ENCODE measurements at places on chromosomes 16 and 17.

- no peak for DNase-seq
These were observed 56.4 kb downstream of the TBC1D16 start for GRCh38 chr17:79979221-79979741.

DNA sequence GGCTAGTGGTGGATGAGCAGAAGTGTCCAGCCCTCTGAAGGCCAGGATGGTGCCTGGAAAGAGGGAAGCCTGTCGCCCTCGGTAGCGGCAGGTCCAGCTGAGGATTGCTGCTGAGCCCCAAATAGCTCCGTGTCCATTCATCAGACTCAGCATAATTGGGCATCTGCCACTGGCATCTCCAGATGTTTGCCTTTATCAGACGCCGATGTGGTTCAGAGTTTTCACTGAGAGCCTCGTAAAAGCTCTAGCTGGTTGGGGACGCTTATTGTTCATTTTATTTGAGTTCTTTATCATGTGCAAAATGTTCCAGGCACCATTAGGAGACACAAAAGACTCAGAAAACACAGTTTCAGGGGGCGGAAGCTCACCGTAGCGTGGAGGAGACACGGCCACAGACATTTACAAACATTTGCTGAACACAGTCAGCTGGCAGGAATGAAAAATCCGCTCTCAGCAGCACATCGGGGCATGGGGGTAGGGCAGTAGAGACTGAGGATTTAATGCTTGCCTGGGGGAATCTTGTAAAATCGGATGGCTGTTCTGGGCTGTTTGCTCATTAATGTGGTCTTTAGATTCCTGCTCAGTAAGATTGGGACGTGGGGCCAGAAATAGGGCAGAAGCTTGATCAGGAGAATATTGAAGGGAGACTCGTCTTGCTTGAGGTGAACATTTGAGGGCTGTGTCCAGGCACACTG is 41.7 kb downstream of the SMPD3 start:
- peak; percentile 29 for DNase-seq

DNA sequence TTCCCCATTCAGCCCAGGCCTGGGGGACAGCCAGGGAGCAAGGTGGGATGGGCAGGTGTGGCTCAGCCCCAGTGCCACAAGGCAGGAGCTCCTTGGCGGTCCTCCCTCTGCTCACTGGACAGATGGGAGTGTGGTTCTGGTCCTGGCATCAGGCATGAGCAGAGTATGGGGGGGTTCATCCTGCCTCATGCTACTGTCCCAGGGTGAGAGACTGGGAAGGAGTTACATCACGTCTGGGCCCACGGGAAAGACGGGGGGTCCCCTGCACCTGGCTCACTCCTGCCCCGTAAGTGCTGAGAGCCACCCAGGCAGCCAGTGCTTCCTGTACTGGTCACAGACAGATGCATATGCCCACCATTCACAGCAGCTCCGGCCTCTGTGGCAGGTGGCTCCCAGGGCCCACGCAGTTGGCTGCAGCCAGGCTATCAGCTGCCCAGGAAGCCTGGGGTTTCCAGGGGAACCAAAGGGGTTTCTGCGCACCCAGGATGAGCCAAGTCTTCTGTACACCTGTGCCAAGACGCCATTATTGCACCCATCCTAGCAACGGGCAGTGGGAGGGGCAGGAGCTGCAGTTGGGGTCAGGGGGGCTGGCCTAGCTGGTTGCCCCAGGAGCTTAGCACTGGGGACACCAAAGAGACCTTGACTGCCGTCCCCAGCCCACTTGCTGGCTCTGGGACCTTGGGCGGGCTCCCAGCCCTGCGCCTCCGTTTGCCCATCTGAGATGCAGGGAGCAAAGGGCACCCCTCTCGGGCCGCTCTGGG is 1.9 kb downstream of the BAIAP3 start:
- no peak for DNase-seq

GRCh38 chr17:77311371-77311981 is 170.7 kb downstream of the SEC14L1 start:
- DNase-seq, result no peak

- DNase-seq, result no peak
These were observed 2.2 kb upstream of the MPG start for GRCh38 chr16:75580-76501.

- DNase-seq, result no peak
These were observed 19.2 kb downstream of the STRADA start for GRCh38 chr17:63722403-63722802.

DNA sequence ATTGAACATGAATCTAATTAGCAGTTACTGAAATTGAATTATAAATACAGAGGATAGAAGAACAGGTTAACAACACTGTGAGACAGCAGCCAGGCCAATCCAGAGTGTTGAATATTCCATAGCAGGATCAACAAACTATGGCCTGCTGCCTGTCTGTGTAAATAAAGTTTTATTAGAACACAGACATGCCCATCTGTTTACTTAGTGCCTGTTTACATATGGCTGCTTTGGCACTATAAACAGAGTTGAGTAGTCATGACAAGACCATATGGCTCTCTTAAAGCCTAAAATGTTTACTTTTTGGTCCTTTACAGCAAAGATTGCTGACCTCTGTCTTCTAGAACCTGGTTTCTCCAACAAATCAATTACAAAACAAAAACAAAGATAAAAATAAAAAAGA is 115.4 kb upstream of the CDC42EP4 start:
- DNase-seq, result no peak

DNA sequence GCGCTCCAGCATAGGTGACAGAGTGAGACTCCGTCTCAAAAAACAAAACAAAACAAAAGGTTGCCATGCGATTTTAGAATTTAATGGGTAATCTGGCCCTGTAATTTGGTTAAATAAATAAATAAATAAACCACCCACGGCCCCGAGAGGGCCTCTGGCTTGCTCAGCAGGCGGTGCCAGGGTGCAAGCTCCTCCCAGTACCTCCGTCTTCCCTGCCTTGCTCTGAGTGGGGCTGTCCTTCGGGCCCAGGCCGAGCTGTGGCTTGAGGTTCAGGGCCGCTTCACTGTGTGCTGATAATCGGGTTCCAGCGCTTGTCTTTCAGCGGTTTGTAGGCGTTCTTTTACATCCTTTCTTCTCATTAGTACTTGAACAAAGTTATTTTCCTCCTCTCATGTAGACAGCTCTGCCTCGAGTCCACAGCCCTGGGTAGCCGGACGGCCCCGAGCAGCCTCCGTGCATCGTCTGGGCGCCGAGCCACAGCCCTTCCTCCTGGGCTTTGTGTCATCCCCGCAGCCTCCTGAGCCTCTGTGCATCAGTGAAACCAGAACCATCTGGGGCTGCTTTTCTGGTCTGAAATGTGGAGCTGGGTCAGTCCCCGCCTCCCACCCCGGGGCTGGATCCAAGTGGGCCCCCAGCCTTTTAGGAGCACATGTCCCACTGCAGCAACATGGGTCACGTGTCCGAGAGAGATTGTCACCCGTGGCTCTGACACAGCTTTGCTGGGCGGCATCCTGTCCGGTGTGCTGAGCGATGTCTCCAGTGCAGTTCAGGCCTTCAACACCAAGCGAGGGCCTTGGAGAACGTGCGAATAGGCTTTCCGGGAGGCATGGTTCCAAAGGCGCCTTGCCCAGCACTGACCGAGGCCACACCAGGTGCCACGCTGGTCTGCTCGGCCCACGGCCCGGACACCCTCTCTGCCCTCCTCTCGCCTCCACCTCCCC is 157.4 kb upstream of the CHMP6 start:
- DNase-seq, result no peak

DNA sequence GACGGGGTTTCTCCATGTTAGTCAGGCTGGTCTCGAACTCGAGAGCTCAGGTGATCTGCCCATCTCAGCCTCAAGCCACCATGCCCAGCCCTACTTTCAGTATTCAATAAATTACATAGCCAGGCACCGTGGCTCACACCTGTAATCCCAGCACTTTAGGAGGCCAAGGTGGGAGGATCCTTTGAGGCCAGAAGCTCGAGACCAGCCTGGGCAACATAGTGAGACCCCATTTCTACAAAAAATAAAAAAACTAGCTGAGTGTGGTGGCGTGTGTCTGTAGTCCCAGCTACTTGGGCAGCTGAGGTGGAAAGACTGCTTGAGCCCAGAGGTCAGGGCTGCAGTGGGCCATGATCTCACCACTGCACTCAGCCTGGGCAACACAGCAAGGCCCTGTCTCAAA is 8.2 kb downstream of the MIEN1 start:
- no peak for DNase-seq

- DNase-seq, result no peak
These were observed at the start of gene IGF2BP1 for GRCh38 chr17:48997103-48997826. TSS of gene IGF2BP1 (plus strand) at chr17:48997385. CDS start at chr17:48997746, 361 bp downstream.

DNA sequence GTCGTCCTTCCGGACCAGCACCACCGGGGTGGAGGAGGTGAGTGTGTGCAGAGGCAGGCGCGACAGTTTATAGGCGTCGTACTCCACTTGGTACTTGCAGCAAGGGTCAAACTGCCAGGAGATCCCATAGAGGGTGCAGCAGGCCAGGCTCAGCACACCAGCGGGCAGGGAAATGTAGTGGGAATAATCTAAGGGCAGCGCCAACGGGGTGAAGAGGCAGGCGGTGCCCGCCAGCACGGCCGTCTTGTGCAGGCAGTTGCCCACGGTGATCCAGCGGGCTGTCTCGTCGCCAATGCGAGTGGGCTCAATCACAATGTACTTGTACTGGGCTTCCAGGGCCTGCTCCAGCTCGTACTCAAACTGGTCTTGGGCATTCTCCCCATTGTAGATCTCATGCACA is 15.6 kb downstream of the TMEM11 start:
- DNase-seq, result no peak
